Right lobe of liver (tissue), 6 donors: ENCODE measurements at places on chromosomes 5 and 9.

DNA sequence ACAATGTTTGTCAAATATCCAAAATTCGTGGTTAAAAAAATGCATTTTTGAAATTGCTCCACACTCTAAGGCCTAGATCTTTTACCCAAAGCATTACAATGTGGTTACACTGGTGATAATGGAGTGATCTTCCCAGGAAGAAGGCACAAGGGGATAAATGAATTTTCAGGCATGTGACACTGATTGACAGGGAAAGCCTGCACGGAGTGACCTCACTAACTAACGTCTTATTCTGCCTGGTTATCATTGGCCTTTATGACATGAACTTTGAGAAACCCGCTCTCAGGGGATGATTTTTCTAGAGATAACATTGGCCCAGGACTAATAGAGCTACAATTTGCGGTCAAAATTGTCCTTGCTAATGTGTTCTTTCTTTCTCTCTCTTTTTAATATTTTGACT lies 137.6 kb downstream of the PRKACG start:
- DNase-seq, result no peak

- no peak for DNase-seq
Observed at GRCh38 chr9:125088752-125089151, 54.6 kb downstream of the SCAI start.

DNA sequence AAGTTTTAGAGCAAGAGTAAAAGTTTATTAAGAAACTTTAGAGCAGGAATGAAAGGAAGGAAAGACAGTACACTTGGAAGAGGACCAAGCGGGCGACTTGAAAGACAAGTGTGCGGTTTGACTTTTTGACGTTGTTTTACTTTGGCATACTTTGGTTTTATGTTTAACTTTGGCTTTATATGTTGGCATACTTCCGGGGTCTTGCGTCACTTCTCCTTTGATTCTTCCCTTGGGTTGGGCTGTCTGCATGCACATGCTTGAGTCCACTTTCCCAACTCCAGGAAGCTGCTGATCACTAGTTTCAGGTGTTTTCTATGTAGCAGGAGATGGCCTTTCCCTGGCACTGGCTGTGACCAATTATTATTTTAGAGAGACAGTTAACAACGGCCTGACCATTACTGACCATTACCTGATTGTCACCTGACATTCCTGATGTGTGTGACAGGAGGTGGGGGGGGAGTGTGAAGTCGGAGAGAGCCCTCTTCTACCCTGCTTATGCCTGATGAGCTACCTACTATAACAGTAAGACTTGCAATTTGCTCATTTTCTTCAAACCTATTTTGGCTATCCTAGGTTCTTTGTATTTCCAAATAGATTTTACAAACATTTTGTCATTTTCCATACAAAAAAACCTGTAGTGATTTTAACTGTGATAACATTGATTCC lies 45.5 kb downstream of the TNFSF8 start:
- no peak for DNase-seq

DNA sequence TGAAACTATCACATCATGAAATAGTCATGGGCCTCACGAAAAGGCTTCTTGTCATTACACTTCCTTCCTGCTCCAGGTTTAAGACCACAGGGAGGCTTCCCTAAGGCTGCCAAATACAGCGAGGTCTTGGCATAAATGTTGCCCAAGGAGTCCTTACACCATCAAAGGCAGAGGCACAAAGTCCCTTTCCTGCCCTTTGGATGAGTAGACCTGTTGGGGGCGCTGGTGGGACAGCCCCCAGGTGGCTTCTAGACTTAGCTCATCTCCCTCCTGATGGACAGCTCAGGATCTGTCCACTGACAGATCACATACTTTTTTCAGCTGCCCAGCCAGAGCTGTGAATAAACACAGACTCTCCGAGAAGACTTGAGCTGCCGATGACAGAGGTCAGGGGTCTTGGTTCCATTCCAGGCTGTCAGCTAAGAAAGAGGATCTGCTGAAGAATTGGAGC lies 15.5 kb upstream of the MEGF9 start:
- DNase-seq, result no peak

GRCh38 chr5:132263548-132264261 lies 6.2 kb downstream of the PDLIM4 start:
- no peak for DNase-seq

- no peak for DNase-seq
Observed at GRCh38 chr9:68493541-68493940, 47.1 kb downstream of the TMEM252 start.

- no peak for DNase-seq
Observed at GRCh38 chr9:107263289-107263688, 19.8 kb upstream of the RAD23B start.

- DNase-seq, result no peak
Observed at GRCh38 chr9:31084350-31084749, 1300.1 kb upstream of the ACO1 start.

DNA sequence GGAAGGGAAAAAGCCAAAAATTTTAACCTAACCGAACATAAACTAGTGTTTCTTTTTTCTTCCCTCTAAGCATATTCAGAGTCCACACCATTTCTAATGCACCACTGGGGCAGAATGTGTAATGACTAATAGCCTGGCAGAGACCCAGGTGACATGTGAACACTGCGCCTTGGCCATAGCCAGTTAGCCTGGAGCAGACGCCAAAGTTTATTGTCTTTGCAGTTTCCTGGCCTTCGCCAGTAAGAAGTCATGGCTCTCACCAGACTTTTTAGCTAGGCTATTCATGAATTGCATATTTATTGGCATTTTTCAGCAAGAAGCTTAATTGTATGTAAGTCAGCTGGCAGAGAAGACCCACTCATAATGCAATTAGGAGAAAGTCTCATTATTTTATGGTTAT lies 182.8 kb upstream of the SLC27A6 start:
- DNase-seq, result no peak

- DNase-seq, result no peak
Observed at GRCh38 chr9:98087420-98088354, 31.2 kb downstream of the NANS start.

- DNase-seq, result peak; percentile 52
Observed at GRCh38 chr9:133117271-133118178, 3.5 kb downstream of the RALGDS start.

- no peak for DNase-seq
Observed at GRCh38 chr5:78243639-78244038, 50.9 kb downstream of the AP3B1 start.

DNA sequence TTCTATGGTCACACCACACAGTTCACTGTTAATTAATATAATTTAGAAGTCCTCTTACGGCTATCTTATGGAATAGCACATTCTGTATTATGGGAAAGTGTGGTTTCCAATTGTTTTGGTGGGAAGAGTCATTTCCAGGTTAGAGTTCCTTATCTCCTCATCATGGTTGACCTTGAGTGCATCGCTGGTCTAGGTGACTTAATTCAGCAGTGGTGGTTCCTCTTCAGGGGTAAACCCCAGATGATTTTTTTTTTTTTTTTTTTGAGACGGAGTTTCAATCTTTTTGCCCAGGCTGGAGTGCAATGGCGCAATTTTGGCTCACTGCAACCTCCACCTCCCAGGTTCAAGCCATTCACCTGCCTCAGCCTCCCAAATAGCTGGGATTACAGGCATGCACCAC lies 106.9 kb downstream of the UGCG start:
- no peak for DNase-seq

DNA sequence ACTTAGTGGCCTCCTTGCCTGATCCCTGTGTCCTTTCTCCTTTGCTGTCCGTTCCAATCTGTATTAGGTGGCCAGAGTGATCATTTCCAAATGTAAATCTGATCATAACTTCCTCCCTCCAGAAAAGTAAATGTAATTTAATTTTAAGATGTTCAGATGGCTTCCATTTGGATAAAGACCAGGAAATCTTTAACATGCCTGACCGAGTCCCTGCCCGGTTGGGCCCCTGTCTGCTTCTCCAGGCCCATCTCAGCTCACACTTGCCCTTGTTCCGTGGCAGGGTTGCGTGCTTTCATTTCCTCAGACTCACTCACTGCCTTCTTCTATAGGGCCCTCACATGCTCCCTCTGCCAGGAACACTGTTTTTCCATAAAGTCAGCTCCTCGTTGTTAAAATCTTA lies 7.6 kb downstream of the MAP3K1 start:
- DNase-seq, result no peak

- no peak for DNase-seq
Observed at GRCh38 chr5:120818128-120818527, 354.0 kb downstream of the PRR16 start.

GRCh38 chr9:98927724-98928123 lies 16.0 kb upstream of the COL15A1 start:
- DNase-seq, result no peak

GRCh38 chr9:84756731-84757130 lies 87.2 kb downstream of the NTRK2 start:
- DNase-seq, result no peak

- DNase-seq, result no peak
Observed at GRCh38 chr9:123469282-123469681, 113.3 kb downstream of the CRB2 start.

GRCh38 chr5:149750596-149750995 lies 20.5 kb downstream of the PPARGC1B start:
- DNase-seq, result no peak

- DNase-seq, result no peak
Observed at GRCh38 chr5:51987669-51988209, 604.5 kb downstream of the ISL1 start.

DNA sequence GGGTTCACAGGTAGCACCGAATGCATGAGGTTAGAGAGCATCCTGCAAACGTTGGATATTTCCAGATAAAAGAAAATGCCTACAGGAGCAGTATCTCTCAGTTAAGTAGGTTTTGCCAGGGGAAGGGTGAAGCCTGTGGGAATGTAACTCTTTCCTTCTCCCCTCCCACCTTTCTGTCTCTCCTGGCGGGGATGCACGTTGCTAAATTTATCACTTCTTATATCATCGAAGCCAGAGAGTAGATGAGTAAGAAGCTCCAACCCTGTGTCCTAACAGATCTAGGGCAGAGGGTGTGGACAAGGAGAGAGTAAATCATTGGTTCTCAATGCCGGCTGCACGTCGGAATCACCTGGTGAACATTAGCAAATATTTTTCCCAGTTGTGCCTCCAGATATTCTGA lies 457.5 kb downstream of the ENC1 start:
- no peak for DNase-seq
